SIG-M5 (cell line): ENCODE measurements at places on chromosomes 5 and 9.

- no peak for DNase-seq
Measured at GRCh38 chr5:39584927-39585326, 160.1 kb upstream of the DAB2 start.

GRCh38 chr9:69034071-69034470 lies 1.5 kb upstream of the FXN start:
- no peak for DNase-seq

DNA sequence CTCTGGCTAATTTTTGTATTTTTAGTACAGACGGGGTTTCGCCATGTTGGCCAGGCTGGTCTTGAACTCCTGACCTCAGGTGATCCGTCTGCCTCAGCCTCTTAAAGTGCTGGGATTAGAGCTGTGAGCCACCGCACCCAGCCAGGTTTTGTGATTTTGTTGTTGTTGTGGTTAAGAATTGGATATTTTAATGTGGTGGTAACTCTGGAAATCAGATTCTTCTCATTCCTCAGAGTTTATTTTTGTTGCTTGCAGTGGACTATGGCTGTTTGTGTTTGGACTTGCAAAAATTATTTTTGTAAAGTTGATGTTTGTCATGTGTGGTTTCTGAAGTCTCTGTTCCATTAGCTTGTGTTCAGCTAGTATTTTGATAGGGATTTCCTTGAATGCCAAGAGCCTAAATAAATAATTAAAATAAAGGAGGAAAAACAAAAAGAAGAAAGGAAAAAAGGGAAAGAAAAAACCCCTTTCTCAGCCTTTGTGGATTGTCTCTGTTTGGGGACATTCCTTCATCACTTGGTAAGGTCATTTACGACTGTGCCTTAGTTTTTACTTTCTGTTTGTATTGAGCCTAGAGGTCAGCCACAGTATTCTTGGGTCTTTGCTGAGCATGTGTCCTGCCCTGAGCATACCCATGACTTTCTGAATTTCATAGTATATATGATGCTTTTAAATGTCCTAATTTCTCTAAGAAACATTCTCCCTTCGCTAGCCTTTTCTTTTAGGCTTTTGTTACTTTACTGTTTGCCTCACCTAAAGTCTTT lies 37.3 kb downstream of the PBX3 start:
- no peak for DNase-seq

GRCh38 chr9:96299823-96300222 lies 2.2 kb downstream of the HSD17B3 start:
- DNase-seq = no peak

GRCh38 chr5:80565330-80565729 lies 4.8 kb downstream of the ANKRD34B start:
- DNase-seq = no peak

- no peak for DNase-seq
Measured at GRCh38 chr5:35162848-35163709, 67.2 kb downstream of the PRLR start.

DNA sequence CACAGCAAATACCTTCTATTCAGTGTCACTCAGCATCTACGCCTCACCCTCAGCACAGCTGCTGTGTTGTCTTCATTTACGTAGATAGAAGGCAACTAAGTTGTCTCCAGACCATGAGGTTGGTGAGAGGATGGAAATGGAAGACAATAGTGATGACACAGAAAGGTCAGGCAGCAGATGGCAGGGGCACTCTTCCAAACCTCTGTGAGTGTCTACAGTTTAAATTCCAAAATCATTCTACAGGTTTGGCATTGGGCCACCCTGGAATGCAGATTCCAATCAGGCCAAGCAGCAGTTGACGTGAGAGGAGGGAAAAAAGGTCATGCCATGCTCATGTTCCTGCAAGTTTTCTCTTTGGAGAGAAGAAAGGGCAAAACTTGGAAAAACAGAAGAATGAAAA lies 68.7 kb upstream of the ADAMTSL1 start:
- no peak for DNase-seq

DNA sequence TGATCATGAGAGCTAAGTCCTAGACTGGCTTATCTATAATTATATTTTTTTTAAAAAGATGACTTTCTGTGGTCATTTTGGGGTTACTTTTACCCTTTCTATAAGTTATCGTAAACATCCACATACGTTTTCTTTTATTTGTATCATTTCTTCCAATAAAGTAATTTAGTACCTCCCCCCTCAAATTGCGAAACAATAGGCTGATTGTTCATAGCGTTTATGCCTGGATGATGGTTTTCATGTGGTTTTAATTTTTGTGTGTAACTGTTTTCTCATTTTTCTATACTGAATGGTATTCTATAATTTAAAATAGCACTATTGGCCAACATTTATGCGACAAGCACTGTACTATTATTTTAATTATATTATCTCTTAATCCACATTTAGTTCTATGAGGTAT lies 44.5 kb downstream of the SMC5 start:
- DNase-seq = no peak
